Tongue (tissue), 3 donors: ENCODE measurements at places on chromosomes 16 and 17. TPM values are rescaled to one million over a fixed set of nuclear protein-coding genes. Genes with fewer than 3 reads are reported as not detected.

DNA sequence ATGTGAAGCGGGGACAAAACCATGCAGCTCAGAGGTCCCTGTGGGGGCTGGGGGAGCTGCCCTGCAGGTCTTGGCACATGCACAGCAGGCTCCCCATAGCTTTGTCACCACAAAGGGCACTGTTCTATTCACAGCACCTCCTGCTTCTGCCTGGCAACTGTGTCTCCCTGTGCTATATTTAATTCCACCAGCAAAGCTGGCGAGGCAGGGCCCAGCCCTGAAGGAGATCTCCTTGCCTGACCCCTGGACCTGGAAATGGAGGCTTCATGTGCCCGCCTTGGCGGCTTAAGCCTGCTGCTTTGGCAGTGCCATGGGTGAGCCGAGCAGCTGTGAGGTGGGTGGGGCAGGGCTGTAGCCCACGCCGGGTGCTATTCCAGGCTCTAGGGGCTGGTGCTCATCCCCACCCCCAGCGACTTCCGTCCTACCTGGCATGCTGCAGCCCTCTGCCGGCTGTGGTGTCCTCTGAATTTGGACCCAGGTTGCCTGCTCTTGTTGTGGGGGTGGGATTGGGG lies 6.8 kb downstream of the LDHD start:
- DNase-seq, result peak; percentile 81

- DNase-seq, result no peak
These were observed 63.4 kb downstream of the PITPNC1 start for GRCh38 chr17:67440277-67441051.

GRCh38 chr17:69912805-69913204 lies 162.2 kb upstream of the KCNJ16 start:
- no peak for DNase-seq

- no peak for DNase-seq
These were observed 8.2 kb upstream of the CDK10 start for GRCh38 chr16:89678258-89678657.

DNA sequence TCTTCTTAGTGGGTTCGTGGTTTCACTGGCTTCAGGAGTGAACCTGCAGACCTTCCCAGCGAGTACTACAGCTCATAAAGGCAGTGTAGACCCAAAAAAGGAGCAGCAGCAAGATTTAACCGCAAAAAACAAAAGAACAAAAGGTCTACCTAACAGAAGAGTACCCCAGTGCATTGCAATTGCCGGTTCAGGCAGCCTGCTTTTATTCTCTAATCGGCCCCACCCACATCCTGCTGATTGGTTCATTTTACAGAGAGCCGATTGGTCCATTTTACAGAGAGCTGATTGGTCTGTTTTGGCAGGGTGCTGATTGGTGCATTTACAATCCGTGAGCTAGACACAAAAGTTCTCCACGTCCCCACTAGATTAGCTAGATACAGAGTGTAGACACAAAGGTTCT lies 2.0 kb upstream of the ARRB2 start:
- DNase-seq, result peak; percentile 19

DNA sequence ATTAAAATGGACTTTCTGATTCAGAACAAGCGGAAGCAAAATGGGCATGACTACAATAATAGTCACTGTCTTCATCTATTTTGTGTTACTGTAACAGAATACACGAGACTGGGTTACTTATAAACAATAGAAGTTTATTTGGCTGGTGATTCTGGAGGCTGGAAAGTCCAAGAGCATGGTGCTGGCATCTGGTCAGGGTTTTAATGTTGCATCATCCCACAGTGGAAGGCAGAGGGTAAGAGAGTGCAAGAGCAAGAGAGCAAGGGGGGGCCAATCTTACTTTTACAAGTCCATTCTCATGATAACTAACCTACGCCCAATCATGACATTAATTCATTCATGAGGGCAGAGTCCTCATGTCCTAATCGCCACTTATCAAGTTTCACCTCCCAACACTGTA lies 189.2 kb downstream of the TOX3 start:
- no peak for DNase-seq

DNA sequence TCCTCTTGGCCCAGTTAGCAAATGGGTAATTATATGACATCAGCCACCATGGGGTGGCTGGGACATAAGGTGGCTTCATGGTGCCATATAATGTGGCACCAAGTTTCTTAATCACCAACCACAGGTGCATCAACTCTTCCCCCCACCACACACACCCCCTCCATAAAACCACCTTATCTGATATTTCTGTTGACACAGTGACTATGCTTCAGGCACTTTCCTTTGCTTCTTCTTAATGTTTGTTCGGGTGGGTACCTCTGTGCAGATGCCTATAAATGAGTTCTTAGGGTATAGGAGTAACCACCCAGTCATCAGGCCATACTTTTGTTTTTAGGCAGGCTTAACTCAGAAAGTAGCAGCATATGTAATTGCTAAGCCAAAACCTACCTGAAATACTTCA lies 29.5 kb downstream of the RNF43 start:
- DNase-seq, result no peak

DNA sequence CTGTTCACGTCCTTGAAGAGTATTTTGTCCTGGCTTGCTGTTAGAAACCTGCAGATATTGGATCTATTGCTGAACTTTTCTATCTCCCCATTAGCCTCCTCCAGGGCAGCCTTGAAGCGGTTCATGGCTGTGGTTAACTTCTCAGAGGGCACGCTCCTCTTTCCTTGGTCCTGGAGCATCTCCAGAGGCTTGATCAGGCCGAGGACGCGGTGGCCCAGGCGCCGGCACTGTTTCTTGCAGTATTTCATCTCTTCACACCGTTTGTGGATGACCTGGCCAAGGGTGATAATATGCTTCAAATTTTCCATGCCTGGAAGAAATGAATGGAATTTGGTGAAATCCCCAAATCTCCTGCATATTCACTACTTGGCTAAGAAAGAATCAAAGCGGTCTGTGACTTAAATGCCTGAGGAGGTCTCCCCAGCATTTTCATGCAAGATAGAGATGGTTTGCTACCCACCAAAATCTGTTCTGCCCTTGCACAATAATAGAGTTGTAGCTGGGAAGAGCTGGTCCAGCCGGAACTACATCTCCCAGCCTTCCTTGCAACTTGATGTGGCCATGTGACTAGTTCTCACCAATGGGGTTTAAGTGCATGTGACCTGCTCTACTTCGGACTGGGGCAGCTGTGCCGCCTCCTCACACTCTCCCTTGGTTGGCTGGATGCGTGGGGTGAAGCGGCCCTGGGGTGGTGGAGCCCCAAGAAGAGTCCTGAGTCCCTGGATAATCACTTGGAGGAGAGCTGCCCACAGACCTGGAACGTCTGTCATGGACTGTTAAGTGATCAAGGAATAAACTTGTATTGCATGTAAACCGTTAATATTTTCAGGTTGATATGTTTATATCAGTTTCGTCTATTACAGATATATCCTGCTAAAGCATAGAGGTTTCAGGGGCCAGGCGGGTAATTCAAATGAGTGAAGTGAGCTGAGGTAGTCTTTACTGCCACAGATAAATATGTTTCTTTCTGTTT lies 4.9 kb downstream of the MLKL start:
- peak; percentile 91 for DNase-seq

DNA sequence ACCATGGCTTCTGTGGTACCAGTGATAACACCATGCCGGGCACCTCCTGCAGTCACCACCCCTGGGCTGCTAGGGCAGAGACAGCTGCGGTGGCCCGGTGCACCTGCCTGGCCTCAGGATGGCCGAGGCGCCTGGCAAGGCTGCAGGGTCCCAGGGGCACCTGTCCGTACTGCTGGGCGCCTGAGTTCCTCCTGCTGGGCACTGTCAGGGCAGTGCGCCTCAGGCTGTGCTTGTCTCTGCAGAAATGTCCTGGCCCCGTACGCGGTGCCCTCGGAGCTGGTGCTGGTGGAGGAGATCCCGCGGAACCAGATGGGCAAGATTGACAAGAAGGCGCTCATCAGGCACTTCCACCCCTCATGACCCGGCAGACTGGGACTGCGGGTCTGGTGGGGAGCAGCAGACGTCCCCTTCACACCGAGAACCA lies 17.7 kb upstream of the CDH15 start:
- no peak for DNase-seq

- DNase-seq, result no peak
These were observed 844 bp downstream of the TAOK2 start for GRCh38 chr16:29974291-29975133.

DNA sequence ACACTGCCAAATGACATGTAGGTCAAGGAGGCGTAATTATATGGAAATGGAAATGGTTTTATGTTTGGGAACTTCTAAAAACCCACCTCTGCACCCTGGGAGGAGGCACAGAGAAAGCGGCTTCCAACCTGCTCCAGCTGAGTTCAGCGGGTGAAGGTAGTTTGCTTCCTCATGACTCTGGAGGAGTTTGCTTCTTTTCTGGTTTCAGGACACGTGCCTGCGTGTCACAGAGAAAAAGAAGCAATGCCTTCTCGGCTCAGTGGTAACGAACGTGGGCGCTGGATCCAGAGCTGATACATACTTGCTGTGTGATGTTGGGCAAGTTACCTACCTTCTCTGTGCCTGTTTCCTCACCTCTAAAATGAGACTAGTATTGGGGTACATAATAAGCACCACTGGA lies 22.1 kb downstream of the GPR139 start:
- no peak for DNase-seq

DNA sequence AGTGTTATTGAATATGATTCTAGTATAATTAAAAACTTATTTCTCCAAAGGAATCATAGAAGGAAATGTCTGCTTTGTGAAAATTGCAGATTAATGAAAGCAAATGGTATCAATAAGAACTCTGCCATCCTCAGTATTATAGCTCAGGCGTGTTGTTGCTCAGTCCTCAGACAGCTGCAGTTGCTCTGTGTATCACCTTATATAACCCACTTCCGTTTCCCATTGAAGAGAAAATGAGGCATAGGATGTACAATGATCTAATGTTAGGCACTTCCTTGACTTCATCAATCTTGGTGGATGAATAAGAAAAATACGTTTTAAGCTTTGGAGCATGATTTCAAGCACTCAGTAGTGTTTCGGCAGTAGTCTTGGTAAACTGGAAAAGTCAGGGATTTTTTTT lies 14.1 kb downstream of the MFSD11 start:
- no peak for DNase-seq

- no peak for DNase-seq
These were observed 3.4 kb downstream of the MIF4GD start for GRCh38 chr17:75267411-75268232.

Gene CLDN7
- 22.2 TPM for total RNA-seq

Gene MMP2
- 363 TPM for total RNA-seq

Gene GPR139
- not detected for total RNA-seq

Gene DHRS11
- total RNA-seq, result 7.5 TPM

Gene USB1
- total RNA-seq, result 21.8 TPM

Gene ABI3
- total RNA-seq, result 4.5 TPM

Gene MOSMO
- 20.9 TPM for total RNA-seq
